ENCODE measurements at places on chromosomes 2 and 18.
A peak's percentile ranks its signal among the peaks of the same experiment; 100 is the strongest.

- no peak for DNase-seq
Observed at GRCh38 chr2:194252127-194252526, 1404.9 kb upstream of the SLC39A10 start.

GRCh38 chr2:235661167-235661937 lies 167.5 kb downstream of the AGAP1 start:
- DNase-seq, result no peak

- DNase-seq, result no peak
Observed at GRCh38 chr18:48711651-48712486, 173.0 kb downstream of the CTIF start.

- DNase-seq, result peak; percentile 93
Observed at GRCh38 chr18:23871410-23871809, 143.1 kb upstream of the TTC39C start.

GRCh38 chr2:173673640-173674039 lies 291.5 kb downstream of the SP3 start:
- DNase-seq, result no peak

GRCh38 chr2:128291161-128291843 lies 27.4 kb downstream of the HS6ST1 start:
- no peak for DNase-seq

DNA sequence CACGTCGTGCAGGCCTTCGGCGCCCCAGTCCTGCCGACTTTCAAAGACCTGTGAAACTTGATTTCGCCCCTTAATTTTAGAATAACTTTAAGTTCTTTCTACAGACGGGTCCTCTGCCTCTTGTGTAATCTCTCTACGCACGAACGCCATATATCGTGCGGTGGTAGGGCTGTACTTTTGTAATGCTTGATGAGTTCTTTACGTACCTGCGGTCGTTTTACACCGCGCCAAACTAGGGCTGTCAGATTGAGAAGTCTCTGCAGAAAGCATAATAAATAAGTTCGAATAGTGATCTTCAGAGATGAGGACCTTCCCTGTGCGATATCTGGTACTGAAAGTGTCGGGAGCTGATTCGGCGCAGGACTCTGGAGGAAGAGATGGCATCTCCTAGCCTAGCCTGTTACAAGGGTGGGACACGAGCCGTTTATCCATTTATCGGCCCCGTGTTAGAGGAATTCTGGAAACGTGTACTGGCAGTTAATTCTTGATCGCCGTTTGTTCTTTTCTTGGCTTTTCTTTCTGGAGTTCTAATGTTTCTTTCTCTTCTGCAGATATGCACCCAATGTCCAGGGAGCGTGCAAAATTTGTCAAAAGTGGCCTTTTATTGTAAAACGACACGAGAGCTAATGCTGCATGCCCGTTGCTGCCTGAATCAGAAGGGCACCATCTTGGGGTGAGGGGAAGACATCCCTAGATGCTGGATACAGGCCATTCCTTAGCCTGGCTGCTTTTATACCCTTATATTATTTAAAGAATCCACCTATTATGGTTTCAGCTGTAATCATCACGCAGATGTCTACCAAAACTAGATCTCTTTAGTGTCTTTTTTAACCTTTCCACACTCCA lies 781 bp upstream of the SLC5A6 start:
- no peak for DNase-seq

DNA sequence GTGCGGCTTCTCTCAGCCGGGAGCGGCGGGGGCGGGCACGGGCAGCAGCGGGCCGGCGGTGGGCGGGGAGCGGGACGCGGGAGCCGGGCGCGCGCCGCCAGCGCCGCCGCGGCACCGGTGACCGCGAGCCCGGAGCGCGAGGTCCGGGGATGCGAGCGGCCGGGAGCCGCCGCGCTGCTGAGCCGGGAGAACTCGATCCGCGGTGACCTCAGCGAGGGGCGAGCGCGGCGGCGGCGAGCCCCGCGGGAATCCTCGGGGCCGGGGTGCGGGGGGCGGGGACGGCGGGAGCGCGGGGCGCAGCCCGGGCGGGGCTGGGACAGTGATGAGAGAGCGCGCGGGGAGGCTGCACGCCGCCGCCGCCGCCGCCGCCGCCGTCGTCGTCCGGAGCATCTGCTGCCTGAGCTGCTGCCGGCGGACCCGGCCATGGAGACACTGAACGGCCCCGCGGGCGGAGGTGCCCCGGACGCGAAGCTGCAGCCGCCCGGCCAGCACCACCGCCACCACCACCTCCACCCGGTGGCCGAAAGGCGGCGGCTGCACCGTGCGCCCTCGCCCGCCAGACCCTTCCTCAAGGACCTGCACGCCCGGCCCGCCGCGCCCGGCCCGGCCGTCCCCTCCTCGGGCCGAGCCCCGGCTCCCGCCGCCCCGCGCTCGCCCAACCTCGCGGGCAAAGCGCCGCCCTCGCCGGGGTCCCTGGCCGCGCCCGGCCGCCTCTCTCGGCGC lies at the start of gene MTCL1:
Gene MTCL1, plus strand, starts transcription at position 319 of the 723 bp plus-strand sequence. Its CDS starts 105 bp downstream, at position 424.
- no peak for DNase-seq

DNA sequence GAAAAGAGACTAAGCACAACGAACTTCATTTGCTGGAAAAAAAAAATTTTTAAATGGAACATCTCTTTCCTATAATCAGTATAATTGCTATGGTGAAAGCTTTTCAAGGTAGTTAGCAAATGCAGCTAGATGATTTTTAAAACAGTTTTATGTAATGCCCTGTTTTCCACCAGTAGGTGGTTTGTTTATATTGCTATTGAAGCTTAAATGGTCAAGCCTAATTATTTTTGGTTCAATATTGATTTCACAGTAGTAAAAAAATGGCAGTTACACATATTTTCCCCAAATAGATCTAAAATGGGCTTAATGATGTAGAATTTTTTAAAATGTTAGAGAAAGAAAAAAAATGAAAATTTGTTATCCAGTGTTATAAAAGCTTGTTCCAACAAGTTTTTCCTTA lies 70.2 kb downstream of the CDH19 start:
- no peak for DNase-seq
